ENCODE measurements at places on chromosomes 2 and 18.

DNA sequence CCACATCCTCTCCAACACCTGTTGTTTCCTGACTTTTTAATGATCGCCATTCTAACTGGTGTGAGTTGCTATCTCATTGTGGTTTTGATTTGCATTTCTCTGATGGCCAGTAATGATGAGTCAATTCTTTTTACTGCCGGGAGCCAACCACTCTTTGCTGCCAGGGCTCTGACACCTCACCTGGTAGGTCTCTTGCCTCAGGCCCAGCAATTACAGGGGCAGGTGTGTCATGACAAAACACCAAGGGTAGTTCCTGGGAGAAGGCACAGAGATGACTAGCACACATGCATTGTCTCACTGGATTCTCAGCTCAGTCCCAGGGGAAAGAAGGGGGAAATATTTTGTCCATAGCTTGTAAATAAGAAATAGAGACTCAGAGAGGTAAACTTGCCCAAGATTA lies 122.3 kb downstream of the CHST9 start:
- DNase-seq = no peak

DNA sequence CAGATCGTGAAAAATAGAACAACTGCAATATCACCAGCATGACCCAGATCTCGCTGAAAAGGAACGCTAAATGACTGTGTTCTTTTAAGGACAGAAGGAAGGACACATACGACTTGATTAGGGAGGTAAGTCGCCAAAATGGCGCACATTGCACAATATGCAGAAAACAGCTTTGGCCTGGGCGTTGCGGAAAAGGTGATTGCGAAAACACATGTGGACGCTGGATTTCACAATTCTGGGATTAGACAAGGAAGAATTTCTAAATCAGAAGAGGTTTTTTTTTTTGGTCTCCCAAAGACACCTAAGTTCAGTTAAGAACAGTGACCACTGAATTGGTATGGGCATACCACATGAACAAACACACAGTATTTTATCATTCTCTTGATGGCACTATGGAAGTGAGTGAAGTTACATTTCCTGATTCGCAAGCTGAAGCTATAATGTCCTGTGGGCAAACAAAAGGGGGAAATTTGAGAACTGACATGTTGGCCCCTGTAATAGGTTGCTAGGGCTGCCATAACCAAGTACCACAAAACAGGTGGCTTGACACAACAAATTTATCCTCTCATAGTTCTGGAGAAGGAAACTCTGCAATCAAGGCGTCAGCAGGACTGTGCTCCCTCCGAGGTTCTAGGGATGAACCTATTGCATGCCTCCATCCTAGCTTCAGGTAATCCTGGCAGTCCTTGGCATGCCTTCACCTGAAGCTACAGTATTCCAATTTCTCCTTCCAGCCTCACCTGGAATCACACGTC lies 25.8 kb upstream of the ERICH2 start:
- no peak for DNase-seq

GRCh38 chr2:55061523-55062344 lies 11.5 kb upstream of the RTN4 start:
- no peak for DNase-seq

DNA sequence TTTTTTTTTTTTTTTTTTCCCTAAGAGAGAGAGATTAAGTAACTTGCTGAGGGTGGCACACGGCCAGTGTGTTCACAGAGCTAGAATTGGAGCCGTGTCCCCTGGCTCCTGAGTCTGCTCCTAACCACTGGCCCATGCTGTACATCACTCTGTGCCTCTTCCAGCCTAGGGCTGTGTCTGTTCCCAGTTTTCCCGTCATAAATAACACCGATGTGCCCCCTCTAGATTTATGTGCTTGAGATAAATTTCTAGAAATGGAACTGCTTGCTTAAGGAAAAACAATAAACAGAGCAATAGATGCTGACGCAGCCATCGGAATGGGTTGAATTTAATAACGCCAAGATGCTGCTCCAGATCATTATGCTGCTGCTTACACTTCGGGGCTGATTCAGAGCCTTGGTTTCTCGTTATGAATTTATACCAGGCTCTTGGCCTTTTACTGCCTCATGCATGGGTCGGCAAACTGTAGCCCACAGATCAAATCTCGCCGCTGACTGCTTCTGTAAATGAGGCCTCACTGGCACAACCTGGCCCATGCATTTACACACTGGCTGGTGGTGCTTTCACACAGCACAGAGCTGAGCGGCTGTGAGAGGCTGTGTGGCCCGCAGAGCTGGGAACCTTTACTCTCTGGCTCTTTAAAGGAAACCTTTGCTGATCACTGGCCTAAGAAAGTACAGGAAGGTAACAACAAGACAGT lies 58.1 kb downstream of the NDUFA10 start:
- DNase-seq = no peak

DNA sequence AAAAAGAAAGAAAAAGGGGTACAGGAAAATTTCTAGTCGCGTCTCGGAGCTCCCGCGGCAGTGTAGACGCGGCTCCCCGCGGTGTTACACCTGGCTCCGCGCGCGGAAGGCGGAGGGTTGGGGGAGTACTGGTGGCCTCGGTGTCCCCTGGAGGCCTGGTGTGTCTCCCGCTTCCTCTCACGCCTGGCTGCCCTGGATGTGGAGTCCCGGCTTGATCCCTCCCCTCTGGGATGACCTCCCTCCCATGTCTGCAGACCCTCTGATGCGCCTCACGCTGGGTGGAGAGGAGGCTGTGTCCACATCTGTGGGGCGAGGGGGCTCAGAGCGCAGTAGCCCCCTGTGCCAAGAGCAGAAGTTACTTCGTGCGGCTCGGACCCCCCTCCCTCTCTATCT lies 1.2 kb downstream of the KIF5C start:
- DNase-seq = peak; percentile 3

DNA sequence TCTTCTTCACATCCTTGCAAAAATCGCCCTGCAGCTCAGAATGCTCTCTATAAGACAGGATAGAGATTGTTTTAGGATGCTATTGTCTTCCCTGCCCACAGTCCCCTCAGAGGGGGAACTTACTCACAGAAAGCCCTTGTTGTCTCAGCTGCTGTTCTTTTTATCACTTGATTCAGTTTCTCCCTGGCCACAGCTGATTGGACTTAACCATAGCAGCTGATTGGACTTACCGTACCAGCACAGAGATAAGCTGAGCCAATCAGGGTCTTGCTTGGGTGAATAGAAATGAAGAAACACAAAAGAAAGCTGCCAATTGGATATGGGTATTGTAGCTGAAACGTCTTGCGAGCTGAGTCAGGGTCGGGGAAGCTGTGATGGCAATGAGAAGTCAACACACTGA lies 194.2 kb upstream of the MEX3C start:
- no peak for DNase-seq

- no peak for DNase-seq
Observed at GRCh38 chr2:45725731-45726130, 74.3 kb downstream of the PRKCE start.

GRCh38 chr2:231342061-231342711 lies 53.3 kb upstream of the B3GNT7 start:
- no peak for DNase-seq

GRCh38 chr2:238291550-238292281 lies 3.3 kb upstream of the PER2 start:
- DNase-seq = no peak

DNA sequence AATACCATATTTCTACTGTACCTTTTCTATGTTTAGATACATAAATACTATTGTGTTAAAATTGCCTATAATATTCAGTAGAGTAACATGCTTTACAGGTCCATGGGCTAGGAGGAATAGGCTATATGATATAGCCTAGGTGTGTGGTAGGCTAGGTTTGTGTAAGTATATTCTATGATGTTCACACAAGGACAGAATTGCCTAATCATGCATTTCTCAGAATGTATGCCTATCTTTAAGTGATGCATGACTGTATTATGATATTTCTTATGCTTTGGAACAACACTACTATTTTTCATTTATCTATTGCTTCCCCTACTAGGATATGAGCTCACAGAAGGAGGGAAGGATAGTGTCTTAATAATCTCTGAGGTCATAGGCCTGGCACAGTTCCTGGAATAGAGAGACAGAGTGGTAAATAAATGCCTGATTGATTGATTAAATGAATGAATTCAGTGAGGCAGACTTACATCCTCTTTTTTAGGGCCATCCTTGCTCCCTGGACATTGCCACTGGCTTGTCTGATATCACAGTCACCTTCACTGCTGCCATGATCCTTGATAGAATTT lies 121.0 kb downstream of the MYO3B start:
- no peak for DNase-seq

- no peak for DNase-seq
Observed at GRCh38 chr2:160490733-160491685, 2.6 kb downstream of the RBMS1 start.

GRCh38 chr2:241179899-241180298 lies 8.6 kb upstream of the ANO7 start:
- no peak for DNase-seq

DNA sequence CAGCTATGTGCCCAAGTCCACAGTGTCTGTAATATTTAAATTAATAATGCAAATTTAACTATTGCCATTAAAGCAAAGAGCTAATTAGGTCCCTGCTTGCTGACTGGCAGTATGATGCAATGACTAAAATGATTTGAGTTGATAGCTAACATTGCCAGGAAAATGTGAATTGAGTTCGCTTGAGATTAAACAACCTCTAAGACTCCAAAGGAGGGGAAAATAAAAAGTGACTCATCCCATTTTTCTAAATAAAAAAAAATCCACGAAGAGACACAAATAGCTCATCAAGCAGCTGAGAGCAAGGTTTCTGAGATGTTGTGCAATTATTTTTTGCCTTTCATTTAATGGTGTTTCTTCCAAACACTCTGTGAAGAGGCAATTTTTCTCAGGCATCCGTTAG lies 413.0 kb downstream of the MTX2 start:
- no peak for DNase-seq

DNA sequence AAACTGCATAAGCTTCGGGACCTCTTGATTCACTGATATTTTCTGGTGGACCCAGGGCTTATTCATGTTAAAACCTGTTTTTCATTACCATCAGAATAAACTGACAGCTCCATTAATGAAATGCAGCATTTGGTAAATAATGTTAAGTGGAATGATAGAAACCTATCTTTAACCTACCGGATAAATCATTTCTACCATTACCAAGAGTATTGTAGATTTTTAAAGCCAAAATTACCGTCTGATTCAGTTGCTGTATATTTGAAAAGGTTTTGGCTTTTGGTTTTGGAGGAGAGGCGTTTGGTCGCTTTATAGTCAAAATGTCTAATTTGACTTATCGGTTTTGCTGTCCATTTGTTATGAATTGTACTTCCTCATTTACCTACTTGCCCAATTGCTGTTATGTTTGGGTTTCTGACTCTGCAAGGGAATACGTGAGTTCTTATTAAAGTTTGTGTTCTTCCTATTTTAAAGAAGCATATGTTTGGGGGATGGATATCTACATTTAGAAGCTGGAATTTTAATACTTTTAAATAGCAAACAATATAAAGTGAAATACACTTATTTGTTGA lies 1.0 kb upstream of the CUL3 start:
- no peak for DNase-seq

GRCh38 chr2:161077367-161078210 lies 82.6 kb upstream of the TANK start:
- no peak for DNase-seq

DNA sequence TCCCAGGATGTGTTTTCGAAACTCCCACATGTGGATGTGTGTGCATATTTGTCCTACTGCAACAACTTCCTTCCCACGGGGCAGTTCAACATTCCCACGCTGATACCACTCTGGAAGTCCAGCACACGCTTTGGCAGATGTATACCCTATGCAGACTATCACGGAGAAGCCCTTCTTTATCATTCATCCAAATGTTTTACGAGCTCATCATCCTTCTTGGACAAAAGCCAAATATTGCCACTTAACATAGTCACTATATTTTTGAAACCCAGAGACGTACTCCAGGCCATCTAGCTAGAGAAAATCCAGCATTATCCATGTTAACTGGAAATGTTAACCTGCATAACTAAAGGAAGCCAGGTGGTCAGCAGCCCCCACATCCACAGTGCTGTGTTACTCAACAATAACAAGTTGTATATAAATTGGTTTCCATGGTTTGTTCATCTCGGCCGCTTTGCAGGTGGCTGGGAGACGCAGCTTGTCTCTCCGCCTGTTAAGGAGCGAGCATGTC lies 131.5 kb downstream of the ZNF532 start:
- no peak for DNase-seq

DNA sequence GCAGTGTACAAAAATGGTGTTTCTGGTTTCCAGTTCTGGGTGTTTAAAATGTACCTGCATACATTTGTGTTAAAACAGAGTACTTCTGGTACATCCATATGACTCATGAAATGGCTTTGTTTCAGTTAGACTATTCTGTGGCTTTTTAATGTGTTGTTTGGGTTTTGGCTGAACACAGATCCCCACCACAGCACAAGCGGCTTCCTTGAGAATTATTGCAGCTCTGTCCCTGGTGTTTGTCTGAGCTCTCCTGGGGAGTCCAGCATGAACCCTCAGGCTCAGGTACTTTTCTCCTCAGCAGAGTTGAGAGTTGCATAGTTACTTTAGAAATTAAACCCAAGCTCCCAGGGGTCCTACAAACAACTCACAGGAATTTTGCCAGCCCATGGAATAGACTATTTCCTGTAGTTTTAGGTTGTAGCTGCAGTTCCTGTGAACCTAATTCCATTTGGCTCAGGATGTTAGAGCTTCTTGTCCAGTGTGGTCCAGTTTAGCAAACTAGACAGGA lies 64.8 kb upstream of the EML6 start:
- no peak for DNase-seq

DNA sequence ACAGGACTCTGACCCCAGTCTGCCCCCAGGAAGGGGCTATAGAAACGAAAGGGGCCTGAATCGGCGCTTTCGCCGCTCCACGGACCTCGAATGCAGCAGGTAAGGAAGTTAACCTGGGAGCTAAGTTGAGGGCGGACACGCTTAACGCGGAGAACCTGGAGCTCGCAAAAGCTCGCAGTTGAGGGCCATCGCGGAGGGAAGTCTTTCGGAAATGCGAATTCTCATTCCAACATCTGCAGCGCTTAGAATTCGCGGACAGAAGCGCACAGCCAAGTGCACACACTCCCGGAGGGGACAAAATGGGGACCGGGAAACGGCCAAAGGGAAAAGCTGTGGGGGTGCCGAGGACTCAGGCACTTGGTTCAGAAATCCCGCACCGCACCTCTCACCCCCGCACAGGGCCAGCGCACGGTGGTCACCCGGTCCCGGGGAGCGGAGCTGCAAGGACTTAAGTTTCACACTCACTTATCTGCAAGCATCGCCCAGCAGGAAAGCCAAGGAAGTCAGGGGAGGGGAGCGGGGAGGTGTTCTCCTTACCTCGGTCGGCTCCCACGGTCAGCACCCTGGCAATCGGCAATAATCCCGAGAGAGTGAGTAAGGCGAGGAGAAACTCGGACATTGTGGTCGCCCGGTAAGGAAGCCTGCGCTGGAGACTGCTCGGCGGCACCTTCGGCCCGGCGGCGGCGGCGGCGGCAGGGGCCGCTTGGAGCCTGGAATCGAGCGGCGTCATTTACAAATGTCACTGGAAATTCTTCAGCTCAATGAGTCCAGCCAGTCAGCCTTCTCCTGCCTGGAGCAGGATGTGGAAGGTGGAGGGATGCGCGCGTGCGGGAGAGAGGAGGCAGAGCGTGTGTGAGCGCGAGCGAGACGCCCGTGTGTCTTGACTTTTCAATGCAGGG lies 456 bp downstream of the LRP1B start:
- DNase-seq = no peak
